Kidney glomerular epithelial cell (primary cell): ENCODE measurements at places on chromosomes 16 and 17.

DNA sequence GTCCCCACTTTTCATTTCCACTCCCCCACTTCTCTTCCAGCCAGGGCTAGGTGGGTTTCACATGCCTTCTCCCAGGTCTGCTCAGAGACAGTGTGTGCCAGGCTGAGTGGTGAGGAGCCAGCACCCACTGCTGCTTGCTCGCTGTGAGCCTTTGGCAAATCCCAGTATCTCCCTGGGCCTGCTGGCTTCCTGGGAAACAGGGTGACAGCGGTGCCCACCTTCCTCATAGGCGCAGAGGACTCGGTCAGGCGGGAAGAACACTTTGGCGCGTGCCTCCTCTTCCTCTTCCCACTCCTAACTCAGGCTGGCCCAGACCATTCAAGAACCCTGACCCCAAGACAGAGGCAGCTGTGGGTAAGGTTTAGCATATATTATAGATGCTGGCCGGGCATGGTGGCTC, 456 bp upstream of the PRSS53 start:
- DNase-seq = no peak

GRCh38 chr16:17269439-17269838, 201.3 kb downstream of the XYLT1 start:
- no peak for DNase-seq

DNA sequence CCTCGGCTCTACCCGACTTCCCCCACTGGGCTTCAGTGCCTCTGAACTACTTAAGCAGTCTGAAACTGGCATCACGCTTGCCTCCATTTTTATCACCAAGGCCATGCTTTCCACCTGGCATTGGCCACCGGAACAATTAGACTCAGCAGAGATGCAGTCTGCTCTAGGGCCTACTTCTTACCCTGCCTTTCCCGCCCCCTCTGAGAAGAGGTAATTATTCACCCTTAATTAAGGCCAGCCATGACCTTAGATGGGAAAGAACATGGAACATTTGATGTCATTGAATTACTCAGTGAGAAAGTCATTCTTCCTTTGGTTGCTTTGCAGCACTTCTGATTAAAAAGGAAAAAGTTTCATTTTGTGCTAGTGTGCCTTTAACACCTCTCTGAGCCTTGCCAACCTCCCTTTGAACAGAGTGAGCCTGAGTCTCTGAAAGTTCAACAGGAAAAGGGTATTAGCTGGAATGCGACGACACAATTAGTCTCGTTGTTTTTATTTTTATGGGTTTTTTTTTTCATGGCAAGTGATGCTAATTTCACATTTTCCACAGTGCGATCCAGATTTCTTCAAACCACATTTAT, 60.9 kb upstream of the TNRC6A start:
- peak; percentile 54 for DNase-seq

- DNase-seq = no peak
Observed at GRCh38 chr17:17763734-17764133, 73.1 kb downstream of the SREBF1 start.

GRCh38 chr16:80543162-80543561, 2.4 kb downstream of the DYNLRB2 start:
- DNase-seq = no peak

- DNase-seq = no peak
Observed at GRCh38 chr16:30009085-30009862, 1.6 kb downstream of the DOC2A start.
